Esophagus squamous epithelium (tissue), 5 donors: ENCODE measurements at places on chromosomes 5 and 9. TPM values are rescaled to one million over a fixed set of nuclear protein-coding genes. Genes with fewer than 3 reads are reported as not detected.

The AJM1 gene
- total RNA-seq = 2.3 TPM

The NMUR2 gene
- total RNA-seq = not detected

The ZNF782 gene
- 7.9 TPM for total RNA-seq

The OSTF1 gene
- 100 TPM for total RNA-seq

The FAM153A gene
- 0.57 TPM for total RNA-seq

DNA sequence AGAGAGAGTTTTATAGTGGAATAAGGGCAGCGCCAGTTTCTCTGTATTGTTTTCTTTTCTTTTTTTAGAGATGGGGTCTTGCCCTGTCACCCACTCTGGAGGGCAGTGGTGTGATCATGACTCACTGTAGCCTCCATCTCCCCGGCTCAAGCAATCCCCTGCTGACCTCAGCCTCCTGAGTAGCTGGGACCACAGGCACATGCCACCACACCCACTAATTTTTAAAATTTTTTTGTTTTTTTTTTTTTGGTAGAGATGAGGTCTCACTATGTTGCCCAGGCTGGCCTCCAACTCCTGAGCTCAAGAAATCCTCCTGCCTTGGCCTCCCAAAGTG lies 119.0 kb downstream of the PIK3R1 start:
- no peak for DNase-seq

DNA sequence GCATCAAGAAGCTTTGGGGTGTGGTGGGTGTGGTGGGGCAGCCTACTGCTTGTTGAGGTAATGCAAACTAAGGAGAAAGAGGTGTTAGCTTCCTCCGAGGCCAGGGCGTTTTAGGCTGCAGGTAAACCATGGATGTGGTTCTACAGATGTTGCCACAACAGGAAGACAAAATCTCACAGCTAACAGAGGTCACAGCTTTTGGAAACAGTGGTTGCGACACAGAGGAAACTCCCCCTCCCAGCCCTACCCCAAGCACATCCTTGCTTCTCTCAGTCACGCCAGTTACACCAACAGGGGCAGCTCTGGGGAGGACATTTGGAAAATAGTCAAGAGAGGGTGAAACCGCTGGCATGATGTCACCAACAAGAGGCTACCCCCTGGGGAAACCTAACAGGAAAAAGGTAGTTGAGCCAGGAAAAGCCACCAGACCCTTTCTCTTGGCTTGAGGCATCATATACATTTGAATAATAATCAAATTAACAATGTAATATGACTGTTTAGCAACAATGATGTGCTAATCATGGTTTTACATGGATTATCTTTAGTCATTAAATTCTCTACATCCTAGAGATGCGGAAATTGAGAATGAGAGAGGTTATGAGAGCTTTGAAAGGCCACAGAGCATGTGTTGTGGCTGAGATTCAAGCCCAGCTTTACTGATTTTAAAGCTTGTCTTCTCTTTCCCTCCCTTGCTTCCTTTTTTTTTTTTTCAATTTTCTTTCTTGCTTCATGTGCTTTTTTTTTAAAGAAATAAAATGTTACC lies 82.2 kb upstream of the IL12B start:
- no peak for DNase-seq
